ENCODE measurements at places on chromosomes 12 and 14.

- H3K36me3 ChIP-seq, result no peaks in the 10 kb centered on the region
- H3K27me3 ChIP-seq, result no peaks in the 10 kb centered on the region
- H3K27ac ChIP-seq, result no peak overlapping the region
- no peak overlapping the region for H3K4me3 ChIP-seq
- no peak for DNase-seq
- H3K4me1 ChIP-seq, result no peaks in the 10 kb centered on the region
These were observed 258.7 kb downstream of the SYT10 start for GRCh38 chr12:33180918-33181317.

- no peaks in the 10 kb centered on the region for H3K36me3 ChIP-seq
- H3K4me3 ChIP-seq, result no peak overlapping the region
- H3K4me1 ChIP-seq, result peaks cover 36% of the 10 kb centered on the region
- H3K27ac ChIP-seq, result no peak overlapping the region
- DNase-seq, result no peak
- no peaks in the 10 kb centered on the region for H3K27me3 ChIP-seq
These were observed 137.8 kb downstream of the TTC7B start for GRCh38 chr14:90678420-90678819.

- no peaks in the 10 kb centered on the region for H3K4me1 ChIP-seq
- H3K4me3 ChIP-seq, result no peak overlapping the region
These were observed 23.2 kb upstream of the BDKRB2 start for GRCh38 chr14:96181186-96182056.

DNA sequence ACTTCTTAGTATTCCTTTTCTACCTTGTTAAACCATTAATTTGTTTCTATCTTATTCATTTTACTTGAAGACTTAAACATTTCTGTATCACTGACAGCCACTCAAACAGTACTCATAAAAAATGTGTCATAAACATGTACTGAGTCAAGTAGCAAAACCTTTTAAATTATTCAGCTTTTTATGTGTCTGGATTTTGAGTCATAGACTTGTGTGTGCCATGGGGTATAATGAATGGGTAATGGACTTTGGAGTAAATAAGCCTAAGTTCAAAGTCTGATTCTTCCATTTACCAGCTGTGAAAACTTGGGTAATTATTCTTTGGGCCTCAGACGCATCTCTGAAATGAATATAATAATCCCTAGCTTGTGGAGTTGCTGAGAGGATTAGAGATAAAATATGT is 199.0 kb downstream of the RAD51B start:
- no peaks in the 10 kb centered on the region for H3K36me3 ChIP-seq
- no peak overlapping the region for H3K4me3 ChIP-seq
- H3K4me1 ChIP-seq, result no peaks in the 10 kb centered on the region
- peaks cover 4% of the 10 kb centered on the region for H3K27me3 ChIP-seq

All from activated T-helper 1 cell treated with anti-CD3 and anti-CD28 coated beads, Interleukin-12 subunit alpha, Interleukin-12 subunit beta, Interleukin-2, Interleukin-4 antibody, amounts not matched to agents 30 ng/mL and 10 ng/mL and 1 ng/mL, durations not matched to agents 14 hours and 24 hours and 36 hours (primary cell).